ENCODE measurements at places on chromosomes 5 and 9. TPM values are rescaled to one million over a fixed set of nuclear protein-coding genes. Genes with fewer than 3 reads are reported as not detected.
A peak's percentile ranks its signal among the peaks of the same experiment; 100 is the strongest.

DNA sequence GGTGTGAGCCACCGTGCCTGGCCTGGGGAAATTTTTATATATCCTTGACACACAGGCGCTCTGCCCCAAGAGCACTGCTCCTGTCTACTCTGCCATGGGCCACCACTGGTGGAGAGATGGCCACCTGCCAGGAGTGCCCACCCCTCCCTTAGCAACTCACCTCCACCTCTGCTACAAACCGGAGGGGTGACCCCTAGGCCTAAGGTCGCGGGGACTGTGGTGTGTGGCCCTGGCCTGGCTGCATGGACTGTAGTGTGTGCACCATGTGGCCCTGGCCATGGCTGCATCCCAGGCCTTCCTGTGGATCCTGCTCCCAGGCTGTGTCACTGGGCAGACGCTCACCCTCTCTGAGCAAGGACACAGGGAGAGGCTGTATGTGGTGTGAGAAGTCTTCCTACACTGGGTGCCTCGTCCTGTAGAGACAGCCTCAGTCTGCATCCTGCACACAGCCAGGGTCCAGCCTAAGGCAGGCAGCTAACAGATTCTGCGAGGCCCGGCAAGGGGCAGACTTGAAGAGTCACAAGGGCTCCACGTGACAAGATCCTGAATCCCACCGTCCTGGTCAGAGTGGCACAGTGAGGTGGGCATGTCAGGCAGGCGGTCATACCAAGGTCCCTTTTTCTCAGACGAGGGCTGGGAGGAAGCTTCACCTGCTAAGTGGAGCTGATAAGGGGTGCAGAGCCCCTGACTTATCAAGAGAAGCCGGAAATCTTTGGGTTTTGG lies 10.3 kb downstream of the NINJ1 start:
- no peak for DNase-seq

DNA sequence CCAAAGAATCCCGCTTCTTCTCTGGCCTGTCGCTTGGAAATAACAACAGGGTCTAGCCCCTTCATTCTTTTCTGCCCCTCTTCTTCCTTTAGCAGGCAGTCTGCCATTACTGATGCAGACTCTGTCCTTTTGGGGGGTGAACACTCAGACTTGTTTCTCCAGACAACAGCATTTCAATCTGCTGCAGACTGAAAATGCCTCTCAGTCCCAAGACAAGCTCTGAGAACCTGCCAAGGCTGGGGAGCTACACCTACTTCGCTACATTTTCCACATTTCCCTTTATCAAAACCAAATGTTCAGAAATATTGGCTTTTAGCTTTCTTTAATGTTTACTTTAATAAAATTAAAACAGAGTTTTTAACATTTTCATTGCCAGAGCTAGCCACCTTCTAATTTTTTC lies 152.4 kb downstream of the MPDZ start:
- DNase-seq, result no peak

GRCh38 chr9:27386571-27387091 lies 89.7 kb upstream of the EQTN start:
- DNase-seq, result no peak

GRCh38 chr5:172216345-172216744 lies 22.4 kb downstream of the EFCAB9 start:
- DNase-seq, result no peak

GRCh38 chr5:158387499-158387898 lies 528.6 kb upstream of the CLINT1 start:
- no peak for DNase-seq

GRCh38 chr5:136033848-136034247 lies 5.1 kb downstream of the TGFBI start:
- no peak for DNase-seq

DNA sequence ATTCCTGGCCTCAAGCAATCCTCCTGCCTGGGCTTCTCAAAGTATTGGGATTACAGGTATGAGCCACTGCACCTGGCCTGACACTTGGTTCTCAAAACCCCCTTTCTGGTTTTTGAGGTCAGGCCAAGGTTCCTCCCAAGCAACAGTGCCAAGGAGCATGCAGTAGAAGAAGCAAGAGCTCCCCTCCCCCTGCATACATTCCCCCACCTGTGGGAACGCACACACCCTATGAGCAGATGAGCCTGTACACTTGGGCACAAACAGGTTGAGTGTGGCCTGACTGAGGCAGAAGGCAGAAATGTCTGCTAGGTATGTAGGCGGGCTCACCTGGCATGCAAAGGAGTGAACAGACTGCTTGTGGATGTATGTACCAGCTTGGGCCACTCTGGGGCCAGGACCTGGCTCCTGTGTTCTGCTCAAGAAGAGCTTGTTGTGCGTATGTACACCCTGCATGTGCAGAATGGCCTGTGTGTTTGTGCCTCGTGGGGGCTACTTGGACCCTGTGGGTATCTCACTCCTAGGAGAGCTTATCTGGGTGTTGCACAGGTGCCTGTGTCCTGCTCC lies 1.7 kb downstream of the GPRIN1 start:
- DNase-seq, result no peak

GRCh38 chr5:150073677-150074076 lies 12.7 kb downstream of the CSF1R start:
- no peak for DNase-seq

DNA sequence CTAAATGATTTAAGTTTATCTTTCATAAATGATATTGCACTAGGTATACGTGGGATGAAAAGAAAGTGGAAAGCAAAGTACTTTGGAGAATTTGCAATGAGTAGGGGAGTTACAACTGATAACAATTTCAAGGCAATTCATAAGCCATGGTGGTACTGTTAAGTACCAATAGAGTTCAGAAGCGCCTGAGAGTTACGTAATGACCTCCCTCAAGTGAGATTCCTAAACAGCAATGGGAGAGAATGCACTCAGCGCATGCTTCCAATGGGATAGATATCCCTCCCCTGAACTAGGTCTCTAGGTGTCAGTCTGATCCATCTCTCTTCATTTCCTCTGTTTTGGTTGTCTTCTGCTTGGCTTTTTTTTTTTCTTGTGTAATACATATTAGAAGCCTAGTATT lies 249.3 kb downstream of the NNT start:
- no peak for DNase-seq

DNA sequence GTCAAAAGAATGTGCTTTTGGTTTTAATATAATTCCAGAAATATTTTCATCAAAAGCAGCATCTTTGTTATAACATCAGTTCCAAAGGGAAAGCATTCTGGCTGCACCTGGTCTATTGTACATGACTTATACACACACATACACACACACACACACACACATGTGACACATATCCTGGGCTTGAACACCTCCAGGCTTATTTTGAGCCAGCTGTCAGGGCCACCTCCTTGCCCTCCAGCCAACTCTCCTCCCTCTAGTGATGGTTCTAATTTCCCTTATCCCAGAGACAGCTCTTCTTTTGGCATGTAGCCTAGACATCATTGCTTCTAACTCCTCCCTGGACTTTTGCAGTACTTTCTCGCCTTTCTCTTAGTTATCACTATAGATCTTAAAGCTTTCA lies 115.0 kb downstream of the PIK3R1 start:
- DNase-seq, result no peak

DNA sequence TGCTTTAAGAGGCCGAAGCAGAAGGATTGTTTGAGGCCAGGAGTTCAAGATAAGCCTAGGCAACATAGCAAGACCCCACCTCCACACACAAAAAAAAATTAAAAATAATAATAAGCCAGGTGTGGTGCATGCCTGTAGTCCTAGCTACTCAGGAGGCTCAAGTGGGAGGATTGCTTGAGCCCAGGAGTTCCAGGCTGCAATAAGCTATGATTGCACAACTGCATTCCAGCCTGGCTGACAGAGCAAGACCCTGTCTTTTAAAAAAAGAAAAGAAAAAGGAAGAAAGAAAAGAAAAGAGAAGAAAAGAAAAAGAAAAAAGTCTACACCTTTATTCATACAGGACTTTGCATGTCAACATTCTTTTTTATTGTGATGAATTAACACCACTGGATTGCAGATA lies 2125.8 kb downstream of the MAT2B start:
- DNase-seq, result no peak

GRCh38 chr5:137822158-137822764 lies 45.4 kb upstream of the MYOT start:
- DNase-seq, result peak; percentile 68

DNA sequence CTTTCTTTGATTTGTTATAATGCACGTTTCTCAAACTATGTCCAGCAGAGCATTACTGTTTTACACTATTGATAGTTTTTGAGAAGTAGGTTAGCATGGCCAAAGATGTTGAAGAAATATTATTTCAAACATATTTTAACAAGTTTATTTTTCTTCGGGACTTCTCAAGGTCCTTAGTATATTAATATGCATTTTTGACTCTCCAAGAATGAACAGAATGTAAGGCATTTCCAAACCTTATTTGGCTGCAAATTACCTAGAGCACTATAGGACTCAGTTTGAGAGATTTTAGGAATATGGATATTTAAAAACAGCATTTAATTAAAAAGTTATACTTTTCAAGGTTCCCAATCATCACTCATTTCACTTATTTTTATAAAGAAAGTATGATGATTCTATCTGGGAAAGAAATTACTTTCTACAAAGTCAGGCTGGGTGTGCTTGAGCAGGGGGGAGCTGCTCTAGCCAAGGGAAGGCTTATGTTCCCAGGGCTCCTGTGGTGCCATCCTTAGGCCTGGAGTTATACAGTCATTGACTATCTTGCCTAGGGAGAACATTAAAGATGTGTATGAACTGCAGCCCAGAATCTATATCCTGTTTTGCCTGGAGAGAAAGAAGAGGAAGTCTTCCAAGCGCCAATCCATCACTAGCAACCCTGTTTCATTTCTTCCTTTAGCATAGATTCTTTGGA lies 27.6 kb upstream of the NREP start:
- DNase-seq, result no peak

DNA sequence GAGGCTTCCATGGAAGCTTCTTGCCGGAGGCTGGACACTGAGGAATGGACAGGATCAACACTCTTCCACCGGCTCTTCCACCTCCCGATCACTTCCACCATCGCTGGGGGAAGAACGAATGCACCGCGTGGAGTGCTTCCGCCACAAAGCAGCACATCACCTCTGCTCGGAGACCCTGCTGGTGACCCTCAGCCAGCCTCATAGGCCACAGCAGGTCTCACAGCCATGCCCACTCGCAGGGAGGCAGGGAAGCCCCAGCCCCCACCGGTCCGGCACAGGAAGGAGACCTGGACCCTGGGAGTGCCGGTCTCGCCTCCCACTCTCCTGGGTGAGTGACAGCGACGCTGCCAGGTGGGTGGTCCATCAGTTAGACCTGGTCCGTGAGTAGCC lies 4.7 kb downstream of the MRPL36 start:
- DNase-seq, result no peak

GRCh38 chr5:135505973-135506372 lies 29.8 kb downstream of the NEUROG1 start:
- no peak for DNase-seq

DNA sequence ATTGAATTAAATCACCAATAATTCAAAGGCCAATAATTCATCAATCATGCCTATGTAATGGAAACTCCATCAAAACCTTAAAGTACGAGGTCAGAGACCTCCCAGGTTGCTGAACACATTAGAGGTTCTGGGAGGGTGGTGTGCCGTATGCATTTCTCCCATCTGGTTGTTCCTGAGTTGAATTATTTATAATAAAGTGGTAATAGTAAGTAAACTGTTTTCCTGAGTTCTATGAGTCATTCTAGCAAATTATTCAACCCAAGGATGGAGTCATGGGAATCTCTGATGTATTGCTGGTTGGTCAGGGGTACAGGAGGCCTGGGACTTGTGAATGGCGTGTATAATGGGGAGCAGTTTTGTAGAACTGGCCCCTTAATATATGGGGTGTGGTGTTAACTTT lies 191.7 kb downstream of the CARTPT start:
- DNase-seq, result no peak

DNA sequence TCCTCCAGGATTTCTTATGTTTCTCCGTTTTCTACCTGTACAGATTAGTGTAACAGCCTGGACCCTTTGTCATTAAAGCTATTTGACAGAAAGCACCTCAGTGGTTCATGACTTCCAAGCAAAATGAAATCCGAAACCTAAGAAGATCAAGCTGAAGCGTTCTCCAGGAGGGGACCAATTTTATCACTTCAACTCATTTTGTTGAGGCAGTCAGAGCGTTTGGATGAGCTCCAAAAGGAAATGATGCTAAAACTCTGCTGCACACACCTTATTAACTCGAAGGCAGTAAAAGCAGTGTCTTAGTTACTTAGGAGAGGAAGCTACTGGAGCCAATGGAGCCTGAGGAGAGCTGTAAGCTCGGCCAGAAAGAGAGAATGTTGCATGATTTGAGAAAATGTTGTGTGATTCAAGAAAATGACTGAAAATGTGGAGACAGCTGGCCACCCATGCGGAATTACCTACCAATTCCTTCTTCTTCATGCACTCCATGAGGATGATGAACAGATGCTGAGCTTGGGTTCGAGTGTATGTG lies 346.7 kb upstream of the KLF9 start:
- no peak for DNase-seq

Gene PLEKHG4B
- total RNA-seq, result 3.0 TPM

Gene IL3
- total RNA-seq, result not detected

Gene MYO10
- 87.8 TPM for total RNA-seq

Gene PCDHA12
- total RNA-seq, result not detected
